ENCODE measurements at places on chromosomes 7 and 10.

- DNase-seq, result no peak
Measured at GRCh38 chr10:19580691-19581090, 235.5 kb upstream of the PLXDC2 start.

DNA sequence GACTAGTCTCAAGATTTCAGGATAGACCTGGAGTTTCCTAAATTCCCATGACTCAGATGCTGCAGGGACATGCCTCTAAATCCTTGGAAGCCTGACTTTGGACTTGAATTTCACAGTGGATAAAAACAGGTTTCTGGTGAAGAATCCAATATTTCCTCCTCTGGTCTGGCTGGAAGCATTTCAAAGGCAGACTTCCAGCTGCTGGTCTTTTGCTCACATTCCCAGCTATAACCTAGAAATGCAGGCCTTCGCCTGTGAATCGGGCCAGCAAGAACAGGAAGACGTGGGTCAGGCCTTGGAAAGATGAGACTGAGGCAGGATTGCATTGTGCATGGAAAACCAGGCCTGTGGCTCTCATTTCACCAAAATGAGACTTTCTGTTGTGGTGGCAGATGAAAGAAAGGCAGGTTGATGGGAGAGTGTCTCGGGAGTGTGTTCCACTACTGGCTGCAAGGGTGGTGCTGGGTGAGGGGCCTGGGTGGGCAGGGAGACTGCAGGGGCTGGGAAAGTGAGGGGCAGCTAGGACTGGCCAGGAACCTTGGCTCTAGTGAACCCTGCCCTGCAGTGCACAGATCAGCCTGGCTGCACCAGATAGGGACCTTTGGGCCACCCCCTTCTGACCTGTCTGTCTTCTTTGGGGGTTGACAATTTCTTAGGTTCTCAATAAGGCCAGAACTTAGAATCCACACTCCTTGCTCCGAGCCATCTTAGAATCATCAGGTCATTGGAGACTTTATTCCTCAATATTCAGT, 488.8 kb upstream of the MKI67 start:
- DNase-seq, result no peak

GRCh38 chr10:131546086-131546810, 234.7 kb upstream of the TCERG1L start:
- no peak for DNase-seq

DNA sequence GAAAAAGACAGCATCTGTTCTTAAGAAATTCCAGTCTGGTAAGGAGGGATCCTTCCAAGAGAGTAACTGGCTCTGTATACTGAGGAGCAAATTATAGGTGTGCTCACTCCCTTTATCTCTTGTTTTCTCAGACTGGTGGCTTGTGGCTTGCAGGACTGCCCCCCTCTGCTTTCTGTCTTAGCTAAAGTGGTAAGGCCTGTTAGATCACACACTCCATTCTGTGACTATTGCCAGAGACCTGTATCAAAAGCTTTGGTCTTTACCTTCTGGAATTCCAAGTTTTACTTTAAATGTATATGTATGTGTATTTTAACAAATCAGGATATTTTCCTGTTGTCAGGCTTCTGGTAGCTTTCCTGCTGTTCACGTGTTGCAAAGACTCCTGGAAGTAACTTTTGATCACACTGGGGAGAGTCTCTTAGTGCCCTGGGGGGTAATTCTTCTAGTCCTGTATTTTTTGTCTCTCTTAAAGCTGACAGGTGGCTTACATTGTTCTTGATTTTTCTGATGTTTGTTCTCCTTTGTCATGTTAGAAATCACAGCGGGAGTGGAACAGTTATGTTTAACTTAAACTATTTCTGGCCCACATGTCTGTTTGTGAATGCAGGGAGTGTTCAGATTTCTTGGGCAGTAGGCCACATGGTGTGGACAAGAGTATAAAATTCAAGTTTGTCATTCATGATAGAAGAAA, 99.0 kb downstream of the PLPP4 start:
- no peak for DNase-seq

DNA sequence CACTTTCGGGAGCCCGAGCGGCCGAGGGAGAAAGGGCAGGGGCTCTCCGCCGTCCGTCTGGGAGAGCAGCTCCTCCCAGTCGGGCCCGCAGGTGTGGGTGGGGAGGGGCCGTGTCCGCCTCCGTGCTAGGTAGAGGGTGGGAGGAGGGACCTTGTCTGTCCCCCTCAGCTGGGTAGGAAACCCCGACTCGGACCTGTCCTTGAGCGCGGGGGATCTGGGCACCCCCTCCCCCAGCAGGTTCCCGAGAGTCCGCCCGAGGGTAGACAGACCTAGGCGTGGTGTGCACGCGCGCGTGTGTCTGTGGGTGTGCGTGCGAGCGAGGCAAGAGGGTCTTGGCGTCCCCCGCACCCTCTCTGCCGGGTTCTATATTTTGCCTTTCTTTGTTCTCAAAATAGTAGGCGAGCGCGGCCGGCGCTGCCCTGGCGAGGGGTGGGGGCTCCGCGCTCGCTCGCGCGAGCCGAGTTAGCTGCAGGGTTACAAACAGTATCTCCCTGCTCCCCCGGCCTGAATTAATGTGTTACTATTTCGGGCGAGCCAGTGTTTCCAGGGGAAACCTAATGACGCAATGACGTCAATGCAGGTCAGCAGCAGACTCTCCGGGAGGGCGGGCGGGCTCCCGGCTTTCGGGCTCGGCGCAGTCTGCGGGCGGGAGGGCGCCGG, 73.9 kb upstream of the LEP start:
- no peak for DNase-seq

DNA sequence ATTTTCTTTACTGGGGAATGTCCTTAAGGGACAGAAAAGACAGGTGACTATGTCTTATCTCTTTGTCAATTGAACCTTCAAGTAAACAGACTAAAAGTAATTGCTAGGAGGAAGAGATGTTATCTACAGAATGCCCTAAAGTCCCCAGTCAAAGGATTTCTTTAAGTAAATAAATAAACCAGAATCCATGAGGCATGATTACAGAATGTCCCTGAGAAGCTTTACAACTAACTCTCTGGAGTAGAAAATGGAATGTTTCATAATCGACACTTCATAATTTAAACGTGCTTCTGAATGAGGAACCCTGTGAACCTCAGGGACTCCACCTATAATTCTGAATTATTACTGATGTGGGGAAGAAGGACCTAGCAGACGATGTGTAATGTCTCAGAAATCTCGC, 187.9 kb upstream of the IMMP2L start:
- no peak for DNase-seq

All from stimulated activated CD8-positive, alpha-beta memory T cell treated with anti-CD3 and anti-CD28 coated beads, Interleukin-4, amount 100 ng/mL, for 1 hour (primary cell).